ENCODE measurements at places on chromosomes 11 and 22. TPM values are rescaled to one million over a fixed set of nuclear protein-coding genes. Genes with fewer than 3 reads are reported as not detected.

DNA sequence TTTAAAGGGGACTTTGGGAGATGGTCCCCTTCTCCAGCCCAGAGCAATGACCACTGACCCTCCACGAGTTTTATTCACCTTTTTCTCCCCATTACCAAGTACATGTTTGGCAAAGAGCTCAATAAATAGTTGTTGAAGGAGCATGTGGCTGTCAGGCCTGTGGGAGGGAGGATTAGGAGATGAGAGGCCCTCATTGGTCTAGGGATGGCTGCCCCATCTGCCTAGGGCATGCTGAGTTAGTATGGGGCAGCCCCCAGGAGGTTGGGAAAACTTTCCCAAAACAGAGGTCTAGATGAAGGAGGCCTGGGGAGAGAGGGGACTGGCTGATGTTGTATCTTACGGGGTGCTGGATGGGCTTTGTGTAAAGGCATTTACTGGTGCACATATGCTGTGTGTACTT is 10.6 kb downstream of the MAFF start:
- DNase-seq: no peak

The TSPAN18 gene
- 39.1 TPM for total RNA-seq

DNA sequence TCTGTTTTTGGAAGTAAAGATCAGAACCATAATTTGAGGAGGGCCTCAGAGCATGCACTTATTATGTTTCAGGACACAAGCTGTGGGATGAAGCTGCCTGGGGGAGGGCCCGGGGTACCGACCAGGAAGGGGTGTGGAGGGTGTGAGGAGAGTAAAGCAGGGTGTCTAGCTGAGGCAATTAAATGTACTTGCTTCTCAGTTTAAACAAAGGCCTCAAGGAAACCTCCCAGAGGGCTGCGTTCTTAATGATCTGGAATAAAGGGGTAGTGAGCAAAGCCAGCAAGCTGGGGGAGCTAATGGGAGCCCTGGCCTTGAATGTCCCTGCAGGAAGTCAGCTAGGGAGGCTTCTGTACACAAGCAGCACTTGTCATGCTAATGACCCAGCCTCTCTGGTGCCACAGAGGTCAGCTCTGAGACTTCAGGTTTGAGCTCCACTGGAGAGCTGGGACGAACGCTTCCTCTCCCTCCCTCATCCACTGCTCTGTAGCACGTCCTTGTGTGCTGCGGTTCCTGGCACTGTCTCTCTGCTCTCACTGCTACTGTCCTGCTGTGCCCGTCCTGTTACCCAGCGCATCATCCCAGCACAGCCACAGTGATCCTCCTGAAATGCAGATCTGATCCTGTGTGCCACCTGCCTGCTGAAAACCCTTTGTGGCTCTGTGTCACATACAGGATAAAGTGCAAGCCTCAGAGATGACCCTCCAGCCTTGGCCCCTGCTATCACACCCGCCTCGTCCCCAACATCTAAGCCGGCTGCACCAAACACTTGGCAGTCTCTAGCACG is 159.7 kb downstream of the DBX1 start:
- no peak for DNase-seq

DNA sequence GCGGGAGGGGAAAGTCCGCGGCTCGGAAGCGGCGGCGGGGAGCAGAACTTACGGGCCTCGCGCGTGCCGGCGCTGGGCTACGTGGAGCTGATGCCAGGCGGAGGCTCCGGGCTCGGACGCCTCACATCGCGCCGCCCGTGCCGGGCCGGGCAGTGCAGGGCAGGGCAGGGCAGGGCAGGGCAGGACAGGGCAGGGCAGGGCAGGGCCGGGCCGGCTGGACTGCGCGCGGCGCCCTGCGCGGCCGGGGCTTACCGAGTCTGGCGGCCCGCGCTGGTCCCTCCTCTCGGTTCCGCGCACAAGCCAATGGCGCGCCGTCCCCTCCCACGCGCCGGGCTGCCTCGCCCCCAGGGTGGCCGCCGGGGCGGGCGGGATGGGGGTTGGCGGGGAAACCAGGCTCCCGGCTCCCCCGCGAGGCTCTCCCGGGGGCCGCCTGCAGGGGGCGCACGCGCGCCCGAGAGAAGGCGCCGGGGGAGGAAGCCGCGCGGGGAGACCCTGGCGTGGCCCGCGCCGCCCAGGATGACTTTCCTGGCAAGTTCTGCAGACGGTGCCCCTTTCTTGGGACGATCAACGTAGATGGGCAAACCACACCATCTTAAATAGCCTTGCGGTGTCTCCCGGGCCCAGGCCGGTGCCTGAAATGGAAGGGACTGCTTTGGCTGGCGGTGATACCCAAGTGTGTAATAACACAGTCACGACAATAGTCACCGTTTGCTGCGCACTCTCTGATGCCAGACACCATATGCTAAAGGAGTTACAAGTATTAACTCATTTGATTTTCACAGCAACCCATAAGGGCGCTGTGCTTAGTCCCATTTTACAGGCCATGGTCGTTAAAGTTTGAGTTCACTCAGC is at the start of gene TP53I11:
TSS of gene TP53I11 (minus strand) at position 259 of the 852 bp plus-strand sequence. CDS start 12,548 bp downstream, outside the sequence.
- peak; percentile 55 for DNase-seq

DNA sequence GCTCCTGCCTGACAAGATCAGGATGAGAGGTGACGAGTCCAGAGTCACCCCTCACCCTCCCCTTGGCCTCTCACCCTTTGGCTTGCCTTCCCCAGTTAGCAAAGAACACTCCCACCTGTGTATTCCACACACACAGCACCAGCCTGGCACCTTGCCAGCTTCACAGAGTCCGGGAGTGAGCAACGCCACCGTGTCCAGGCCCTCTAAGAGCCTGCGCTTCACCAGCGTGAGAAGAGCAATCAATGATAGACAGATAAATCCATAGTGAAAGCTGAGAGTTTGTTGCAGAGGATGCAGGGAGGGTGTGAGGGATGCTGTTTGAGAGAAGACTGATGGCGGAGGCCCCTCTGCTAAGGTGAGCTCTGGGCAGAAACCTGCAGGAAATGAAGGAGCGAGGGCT is 404.5 kb downstream of the LARGE1 start:
- DNase-seq: no peak

DNA sequence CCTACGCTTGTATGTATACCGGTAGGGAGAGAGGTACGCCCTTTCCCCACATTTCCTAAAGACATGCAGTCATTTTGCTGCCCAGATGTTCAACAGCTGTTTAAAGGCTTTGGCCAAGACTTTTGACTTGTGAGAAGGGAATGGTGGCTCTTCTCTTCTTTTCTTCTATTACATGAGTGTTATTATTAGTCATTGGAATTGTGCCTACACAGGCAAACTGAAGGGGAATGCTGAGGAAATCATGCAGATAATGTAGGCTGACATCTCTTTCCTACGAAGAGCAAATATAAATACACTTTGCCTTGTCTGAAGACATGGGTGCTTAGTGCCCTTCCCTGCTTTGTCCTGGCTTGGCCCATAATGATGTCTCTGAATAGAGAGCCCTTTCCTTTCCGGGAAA is 194.3 kb upstream of the NARS2 start:
- peak; percentile 27 for DNase-seq

The RBMXL2 gene
- total RNA-seq: not detected

DNA sequence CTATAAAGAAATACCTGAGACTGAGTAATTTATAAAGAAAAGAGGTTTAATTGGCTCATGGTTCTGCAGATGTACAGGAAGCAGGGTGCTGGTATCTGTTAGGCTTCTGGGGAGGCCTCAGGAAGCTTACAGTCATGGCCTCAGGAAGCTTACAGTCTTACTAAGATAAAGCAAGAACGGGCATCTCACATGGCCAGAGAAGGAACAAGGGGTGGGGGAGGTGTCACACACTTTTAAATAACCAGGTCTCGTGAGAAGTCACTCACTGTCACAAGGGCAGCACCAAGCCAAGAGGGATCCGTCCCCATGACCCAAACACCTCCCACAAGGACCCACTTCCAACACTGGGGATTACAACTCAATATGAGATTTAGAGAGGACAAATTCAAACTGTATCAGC is 192.8 kb upstream of the B3GAT1 start:
- no peak for DNase-seq

DNA sequence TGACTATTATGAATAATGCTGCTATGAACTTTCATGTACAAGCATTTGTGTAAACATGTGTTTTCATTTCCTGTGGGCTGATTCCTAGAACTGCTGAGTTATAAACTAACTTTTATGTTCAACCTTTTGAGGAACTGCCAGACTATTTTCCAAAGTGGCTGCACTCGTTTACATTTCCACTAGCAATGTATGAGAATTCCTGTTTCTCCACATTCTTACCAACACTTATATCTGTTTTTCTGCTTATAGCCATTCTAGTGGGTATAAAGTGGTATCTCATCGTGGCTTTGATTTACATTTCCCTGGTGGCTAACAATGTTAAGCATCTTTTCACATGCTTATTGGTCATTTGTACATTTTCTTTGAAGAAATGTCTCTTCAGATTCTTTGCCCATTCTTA is 35.2 kb upstream of the SCUBE2 start:
- no peak for DNase-seq

DNA sequence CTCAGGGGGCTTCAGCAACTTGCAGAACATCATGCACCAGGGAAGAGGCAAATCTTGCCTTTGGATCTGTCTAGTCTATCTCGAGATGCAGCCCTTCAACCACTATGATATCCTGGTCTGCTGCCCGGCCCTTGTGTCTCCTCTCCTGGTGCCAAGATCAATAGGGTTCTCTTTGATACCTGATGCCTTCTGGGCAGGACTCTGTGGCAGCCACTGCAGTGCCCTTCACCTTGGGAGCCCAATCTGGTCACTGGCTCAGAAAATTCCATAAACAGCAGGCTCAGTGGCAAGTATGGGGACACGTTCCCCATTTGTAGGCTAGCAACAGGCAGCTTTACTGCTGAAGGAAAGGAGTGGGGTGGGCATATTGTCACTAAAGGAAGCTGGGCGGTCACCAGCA is 23.4 kb downstream of the SYN3 start:
- no peak for DNase-seq

DNA sequence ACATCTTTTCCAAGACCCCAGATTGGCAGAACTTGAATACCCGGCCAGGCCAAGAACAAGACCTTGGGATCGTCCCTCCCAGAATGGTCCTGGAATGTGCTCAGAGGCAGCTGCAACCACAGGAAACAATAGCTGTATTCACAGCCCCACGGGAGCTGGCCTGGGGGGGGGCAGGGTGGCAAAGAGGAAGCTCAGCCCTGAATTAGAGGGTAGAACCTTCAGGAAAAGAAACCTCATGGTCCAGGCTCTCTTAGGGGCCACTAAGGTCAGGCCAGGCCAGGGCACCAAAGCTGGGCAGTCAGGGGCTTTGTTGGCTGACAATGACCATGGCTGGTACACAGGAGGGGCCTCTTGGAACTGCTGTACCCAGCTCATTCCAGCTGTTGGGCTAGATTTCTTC is 17.3 kb downstream of the RPL27A start:
- DNase-seq: peak; percentile 72

GRCh38 chr11:73384872-73385689 is 8.9 kb downstream of the RELT start:
- no peak for DNase-seq

Measured in astrocyte (in vitro differentiated cells and primary cell).